ENCODE measurements at places on chromosomes 1 and 21.

- no peak for DNase-seq
Observed at GRCh38 chr1:32525053-32525452, 14.2 kb upstream of the ZBTB8A start.

- no peak for DNase-seq
Observed at GRCh38 chr1:190563230-190563629, 85.6 kb upstream of the BRINP3 start.

DNA sequence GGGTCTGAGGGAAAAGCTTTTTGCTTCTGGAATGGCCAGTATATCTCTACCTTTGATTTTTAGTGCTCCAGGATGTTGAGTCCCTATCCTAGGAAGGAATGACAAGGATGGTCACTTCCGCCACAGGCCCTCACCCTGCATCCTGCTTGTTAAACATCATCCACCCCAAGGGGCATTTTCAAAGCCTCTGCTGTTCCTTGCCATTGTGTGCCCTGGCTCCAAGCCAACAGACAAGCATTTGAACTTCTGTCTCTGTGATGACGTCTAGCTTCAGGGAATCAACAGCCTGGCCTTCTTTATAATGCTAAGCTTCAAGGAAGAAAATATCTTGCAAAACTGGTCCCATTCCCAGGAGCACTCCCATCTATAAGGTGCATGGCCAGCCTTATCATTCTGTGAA lies 12.3 kb upstream of the JAM2 start:
- no peak for DNase-seq

- DNase-seq = no peak
Observed at GRCh38 chr1:64489707-64490106, 19.8 kb downstream of the CACHD1 start.

DNA sequence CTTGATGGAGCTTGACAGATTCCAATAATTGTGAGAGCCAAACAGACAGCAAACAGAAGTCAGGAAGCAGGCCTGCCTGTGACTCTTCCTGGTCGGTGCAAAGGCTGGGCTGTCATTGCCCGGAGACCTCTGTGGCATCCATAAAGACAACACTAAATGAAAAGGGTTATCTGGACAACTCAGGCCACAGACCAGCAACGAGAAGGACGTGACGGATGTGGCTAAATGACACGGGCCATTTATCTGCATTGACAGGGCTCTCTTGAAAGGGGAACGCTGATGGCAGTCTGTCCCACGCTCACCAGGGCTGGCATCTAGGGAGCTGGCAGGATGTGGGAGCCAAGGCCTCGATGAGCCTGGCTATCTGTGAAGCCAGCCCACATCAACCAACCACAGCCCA lies 35.0 kb downstream of the HMGB4 start:
- DNase-seq = no peak

DNA sequence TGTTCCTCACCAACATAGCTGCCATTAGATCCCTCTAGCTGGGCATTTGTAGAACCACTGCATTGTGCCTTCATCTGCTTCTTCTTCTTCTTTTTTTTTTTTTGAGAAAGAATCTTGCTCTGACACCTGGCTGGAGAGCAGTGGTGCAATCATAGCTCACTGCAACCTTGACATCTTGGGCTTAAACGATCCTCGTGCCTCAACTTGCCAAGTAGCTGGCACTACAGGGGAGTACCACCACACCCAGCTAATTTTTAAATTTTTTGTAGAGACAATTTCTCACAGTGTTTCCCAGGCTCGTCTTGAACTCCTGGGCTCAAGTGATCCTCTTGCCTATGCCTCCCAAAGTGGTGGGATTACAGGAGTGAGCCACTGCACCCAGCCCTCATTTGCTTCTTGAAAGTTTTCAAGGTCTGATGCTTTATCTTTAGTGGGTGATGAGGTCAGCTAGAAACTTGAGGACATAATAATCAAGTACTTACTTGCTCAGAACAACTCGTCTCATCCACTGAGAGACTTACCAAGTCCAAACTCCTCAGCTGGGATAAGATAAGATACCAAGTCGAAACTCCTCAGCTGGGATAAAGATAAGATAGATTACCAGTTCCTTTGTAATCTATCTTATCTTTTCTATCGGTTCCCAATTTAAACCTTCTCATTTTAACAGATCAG lies 71.5 kb downstream of the MACF1 start:
- DNase-seq = no peak

DNA sequence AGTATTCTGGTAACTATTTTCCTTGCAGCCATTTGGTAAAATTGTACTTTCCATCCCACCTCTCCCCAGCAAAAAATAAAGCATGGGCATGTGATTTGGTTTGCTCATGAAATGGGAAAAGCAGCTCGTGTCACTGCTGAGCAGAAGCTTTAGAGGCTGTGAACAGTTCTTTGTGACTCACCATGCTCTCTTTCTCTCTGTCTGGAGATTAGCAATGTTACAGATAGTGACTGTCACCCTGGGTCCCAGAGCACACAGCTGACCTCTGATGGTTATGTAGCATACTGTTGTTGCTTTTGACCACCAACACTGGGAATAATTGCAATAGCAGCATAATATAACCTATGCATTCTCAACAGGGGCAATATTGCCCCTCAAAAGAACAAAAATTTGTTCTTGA lies 70.6 kb downstream of the RGS2 start:
- no peak for DNase-seq

DNA sequence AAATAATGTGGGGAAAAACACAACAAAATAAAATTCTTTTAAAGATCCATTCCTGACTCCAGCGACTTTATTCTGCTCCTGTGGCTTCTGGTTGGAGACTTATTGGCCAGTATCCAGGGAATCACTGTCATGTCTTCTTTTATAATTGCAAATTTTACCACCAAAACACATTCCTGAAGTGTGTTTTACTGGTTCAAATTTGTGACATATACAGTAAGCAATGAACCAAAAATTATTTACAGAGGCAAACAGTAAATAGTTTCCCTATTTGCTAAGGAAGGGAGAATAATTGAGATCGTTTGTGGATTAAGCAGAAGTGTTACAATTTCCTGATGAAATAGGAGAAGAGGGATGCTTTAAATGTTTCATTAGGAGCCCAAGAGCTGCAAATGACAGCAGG lies 118.7 kb downstream of the ZNF281 start:
- no peak for DNase-seq

DNA sequence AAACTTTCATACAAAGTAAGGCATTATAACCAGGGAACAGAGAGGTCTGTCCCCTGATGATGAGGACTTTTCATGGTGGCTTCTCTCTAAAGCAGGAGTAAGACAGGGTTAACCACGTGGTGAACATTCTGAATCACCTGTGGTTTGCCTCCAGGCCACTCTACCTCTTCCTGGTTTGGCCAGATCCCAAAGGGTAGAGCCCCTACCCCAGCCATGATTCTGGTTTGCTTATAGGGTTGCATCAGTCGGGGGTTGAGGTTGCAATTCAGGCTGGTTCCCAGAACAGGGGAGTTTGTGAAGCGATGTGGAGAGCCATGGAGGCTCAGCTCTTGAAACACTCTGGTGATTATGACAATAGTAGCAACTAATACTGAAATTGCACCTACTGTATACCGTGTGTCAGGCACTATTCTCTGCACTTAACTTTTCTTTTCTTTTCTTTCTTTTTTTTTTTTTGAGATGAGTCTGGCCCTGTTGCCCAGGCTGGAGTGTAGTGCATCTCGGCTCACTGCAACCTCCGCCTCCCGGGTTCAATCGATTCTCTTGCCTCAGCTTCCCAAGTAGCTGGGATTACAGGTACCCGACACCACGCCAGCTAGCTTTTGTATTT lies 8.3 kb downstream of the CNR2 start:
- DNase-seq = no peak

DNA sequence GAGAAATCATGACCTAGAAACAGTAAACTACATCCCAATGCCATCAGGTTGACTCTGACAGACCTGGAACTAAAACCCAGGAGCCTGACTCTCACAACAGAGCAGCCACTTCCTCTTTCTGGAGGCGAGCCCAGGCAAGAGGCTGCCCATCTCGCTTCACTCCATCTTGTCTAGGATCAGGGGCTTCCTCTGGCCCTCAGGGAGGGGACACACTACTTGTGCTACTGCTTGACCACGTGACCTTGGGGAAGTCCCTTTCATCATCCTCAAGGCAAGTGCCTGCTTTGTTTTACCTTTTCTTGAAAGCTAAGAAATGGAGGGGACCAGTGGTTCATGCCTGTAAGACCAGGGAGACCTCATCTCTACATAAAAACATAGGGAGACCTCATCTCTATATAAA lies 2.6 kb upstream of the TENT5B start:
- peak; percentile 37 for DNase-seq

GRCh38 chr21:16309250-16309971 lies 579.6 kb downstream of the USP25 start:
- no peak for DNase-seq

GRCh38 chr1:213993929-213994328 lies 6.2 kb downstream of the PROX1 start:
- DNase-seq = no peak

GRCh38 chr1:226875641-226876295 lies 5.4 kb downstream of the PSEN2 start:
- no peak for DNase-seq

DNA sequence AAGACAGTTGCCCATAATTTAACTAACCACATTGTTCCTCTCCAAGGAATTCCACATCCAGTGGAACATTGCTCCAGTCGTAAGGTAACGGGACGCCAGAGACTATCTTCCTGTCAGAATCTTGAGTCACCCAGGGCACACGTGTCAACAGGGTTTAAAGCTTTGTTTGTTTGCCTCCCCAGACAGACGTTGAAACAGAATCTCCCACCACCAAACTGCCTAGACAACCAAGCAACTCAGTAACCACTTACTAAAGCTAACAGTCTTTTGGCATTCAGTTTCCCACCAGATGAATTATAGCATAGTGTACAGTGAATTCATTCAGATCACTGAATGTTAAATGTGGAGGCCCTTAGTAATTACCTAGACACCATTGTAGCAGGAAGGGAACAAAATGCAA lies 439.5 kb downstream of the PLPP3 start:
- DNase-seq = no peak

DNA sequence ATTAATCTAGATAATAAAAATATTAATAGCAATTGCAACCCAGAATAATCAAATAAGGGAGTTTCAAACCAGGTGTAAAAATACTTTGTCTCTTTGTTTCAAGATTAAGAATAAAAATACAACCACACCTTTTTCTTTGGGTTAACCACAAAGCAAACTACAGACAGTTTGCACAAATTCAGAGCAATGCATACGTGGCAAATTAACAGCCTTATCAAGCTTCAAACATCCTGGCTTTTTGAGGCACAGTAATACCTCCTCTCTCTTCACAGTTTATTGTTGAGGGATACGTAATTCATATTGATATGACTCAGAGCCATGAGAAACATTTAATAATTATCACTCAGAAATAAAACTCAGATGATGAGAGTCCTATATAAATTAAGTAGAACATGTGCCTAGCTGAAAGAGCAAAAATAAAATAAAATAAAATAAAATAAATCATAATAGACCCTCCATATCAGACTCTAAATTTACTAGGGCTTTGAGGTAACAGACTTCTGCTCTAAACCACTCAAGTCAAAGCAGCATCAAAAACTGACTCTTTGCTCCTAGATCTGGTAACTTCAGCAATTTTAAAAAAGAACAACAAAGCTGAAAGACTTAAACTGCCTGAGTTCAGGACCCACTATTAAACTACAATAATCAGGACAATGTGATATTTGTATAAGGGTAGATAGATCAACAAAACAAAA lies 11.4 kb downstream of the EDEM3 start:
- DNase-seq = no peak

GRCh38 chr1:34970829-34971228 lies 14.3 kb downstream of the TMEM35B start:
- no peak for DNase-seq

DNA sequence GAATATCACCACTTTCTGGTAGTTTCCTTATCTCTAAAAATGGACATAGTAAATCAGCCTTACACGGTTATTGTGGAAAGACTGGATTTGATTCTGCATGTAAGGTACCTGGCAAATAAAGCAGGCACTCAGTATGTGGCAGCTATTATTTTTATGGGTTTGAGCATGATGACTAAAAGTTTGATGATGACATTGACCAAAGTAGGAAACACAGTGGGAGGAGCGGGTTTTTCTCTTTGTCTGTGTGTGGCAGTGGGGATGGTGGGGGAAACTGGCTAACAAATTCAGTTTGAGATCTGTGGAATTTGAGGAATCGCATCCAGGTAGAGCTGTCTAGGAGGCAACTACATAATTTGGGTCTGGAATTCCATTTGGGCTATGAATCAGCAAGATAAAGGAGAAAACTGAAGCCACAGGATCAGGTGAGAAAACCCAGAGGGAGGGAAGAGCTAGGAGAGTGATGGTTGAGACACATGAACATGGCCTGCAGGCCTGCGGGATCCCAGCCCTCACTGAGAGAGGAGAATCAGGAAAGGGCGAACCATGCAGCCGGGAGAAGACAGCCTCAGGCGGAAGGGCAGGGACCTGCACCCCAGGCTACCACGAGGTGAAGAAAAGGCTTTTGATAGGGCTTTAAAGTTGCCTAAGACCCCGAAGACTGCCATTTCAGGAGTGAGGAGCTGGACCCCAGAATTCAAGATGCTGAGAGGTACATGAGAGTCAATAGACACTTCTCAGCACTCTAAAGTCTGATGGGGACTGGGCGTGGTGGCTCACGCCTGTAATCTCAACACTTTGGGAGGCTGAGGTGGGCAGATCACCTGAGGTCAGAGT lies 52.2 kb downstream of the MEF2D start:
- no peak for DNase-seq

GRCh38 chr1:35557118-35557610 lies at the start of gene KIAA0319L:
Gene KIAA0319L, minus strand, starts transcription at chr1:35557403. Its CDS starts 2,912 bp downstream, at chr1:35554491.
- DNase-seq = no peak

GRCh38 chr1:94000510-94001282 lies 91.5 kb upstream of the GCLM start:
- DNase-seq = no peak

GRCh38 chr1:211697356-211697755 lies 21.9 kb upstream of the NEK2 start:
- DNase-seq = peak; percentile 97

GRCh38 chr1:7100479-7100878 lies 315.2 kb downstream of the CAMTA1 start:
- no peak for DNase-seq

DNA sequence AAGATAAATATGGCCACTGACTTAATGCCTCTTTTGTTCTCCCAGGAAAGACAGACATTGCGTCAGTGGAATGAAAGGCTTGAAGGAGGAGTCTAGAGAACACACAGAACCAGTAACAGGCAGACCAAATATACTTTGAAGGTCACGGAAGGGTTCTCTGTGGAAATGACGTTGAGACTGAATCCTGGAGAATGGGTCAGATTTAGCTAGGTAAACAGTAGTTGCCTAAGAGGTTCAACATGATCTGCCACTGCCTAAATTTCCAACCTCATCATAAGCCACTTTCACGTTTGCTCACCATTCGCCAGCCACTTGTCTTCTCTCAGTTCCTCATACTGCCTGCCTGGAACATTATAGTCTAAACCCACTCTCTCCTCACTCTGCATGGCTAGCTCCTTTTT lies 20.5 kb downstream of the PLA2G4A start:
- DNase-seq = no peak

GRCh38 chr1:39117899-39118450 lies 86.5 kb upstream of the MACF1 start:
- no peak for DNase-seq

GRCh38 chr1:244393604-244394176 lies 58.0 kb downstream of the ADSS2 start:
- no peak for DNase-seq

Measured in OCI-LY7 (cell line).